ENCODE measurements at places on chromosomes 6 and 20.

DNA sequence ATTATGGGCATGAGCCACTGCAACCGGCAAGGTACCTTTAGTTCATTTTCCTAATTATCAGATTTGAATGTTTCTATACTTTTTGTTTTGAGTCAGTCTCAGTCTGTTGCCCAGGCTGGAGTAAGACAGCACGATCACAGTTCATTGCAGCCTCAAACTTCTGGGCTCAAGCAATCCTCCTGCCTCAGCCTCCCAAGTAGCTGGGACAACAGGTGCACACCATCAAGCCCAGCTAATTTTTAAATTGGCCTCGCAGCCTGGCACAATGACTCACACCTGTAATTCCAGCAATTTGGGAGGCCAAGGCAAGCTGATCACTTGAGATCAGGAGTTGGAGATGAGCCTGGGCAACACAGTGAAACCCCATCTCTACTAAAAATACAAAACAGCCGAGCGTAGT is 24.4 kb downstream of the STAU1 start:
- no peak for DNase-seq

GRCh38 chr6:650098-650497 is 6.8 kb downstream of the HUS1B start:
- no peak for DNase-seq

DNA sequence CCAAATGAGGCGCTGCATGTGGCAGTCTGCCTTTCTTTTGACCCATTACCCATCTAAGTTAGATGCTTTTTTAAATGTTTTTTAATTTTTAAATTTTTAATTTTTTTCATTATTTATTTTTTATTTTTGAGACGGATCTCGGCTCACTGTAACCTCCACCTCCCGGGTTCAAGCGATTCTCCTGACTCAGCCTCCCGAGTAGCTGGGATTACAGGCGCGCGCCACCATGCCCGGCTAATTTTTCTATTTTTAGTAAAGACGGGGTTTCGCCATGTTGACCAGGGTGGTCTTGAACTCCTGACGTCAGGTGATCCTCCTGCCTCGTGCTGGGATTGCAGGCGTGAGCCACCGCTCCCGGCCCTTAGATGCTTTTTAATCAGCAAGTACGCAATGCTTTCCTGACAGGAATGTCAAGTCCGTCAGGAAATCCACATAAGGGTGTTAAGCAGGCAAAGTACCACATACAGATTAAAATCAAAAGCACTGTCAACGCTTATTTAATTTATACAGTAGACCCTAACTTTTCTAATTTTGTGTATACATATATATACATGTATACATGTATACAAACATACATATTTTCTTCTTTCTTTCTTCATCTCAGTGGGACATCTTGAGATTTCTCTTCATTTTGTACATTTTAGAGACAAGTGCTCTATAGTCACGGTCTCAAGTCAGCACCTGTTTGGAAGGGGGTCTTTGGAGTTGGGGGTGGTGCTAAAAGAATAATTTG is 995 bp upstream of the GSTA4 start:
- no peak for DNase-seq

DNA sequence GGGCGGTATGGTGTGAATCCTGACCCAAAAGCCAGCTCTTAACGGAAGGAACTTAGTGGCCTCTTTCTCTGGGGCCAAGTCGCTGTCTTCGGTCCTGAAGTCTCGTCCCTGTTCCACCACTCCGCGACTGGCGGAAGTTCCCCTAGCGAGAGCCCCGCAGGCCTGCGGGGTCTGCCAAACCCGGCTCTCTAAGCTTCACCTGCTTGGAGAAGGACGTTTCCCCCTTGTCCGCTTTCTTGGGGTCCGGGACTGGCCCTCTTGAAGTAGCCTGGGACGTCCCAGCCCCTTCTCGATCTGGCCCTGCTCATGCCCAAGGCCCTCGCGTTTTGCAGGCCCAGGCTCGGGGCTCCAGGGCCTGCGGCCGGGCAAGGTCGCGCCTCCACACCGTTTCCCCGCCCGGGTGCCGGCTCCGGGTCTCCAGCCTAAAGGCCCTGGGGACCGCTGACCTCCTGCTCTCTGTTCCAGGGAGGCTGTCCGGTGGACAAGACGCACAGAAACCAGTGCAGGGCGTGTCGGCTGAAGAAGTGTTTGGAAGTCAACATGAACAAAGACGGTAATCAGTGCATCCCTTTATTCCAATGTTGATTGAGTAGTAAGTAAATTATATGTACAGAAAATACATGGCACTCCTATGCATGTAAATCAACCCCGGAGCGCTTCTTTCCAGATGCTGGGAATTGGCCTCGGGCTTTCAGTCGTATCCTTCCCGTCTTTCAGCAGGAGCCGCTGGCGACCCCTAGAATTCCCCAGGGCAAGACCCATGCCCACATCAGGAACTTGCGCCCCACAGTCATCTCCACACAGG is 8.8 kb downstream of the NR2E1 start:
- DNase-seq = no peak

GRCh38 chr6:164926686-164927085 is 382.7 kb downstream of the C6orf118 start:
- no peak for DNase-seq

- no peak for DNase-seq
Measured at GRCh38 chr6:70396796-70397729, 16.2 kb upstream of the FAM135A start.
